ENCODE measurements at places on chromosomes 5 and 9.
A peak's percentile ranks its signal among the peaks of the same experiment; 100 is the strongest.

DNA sequence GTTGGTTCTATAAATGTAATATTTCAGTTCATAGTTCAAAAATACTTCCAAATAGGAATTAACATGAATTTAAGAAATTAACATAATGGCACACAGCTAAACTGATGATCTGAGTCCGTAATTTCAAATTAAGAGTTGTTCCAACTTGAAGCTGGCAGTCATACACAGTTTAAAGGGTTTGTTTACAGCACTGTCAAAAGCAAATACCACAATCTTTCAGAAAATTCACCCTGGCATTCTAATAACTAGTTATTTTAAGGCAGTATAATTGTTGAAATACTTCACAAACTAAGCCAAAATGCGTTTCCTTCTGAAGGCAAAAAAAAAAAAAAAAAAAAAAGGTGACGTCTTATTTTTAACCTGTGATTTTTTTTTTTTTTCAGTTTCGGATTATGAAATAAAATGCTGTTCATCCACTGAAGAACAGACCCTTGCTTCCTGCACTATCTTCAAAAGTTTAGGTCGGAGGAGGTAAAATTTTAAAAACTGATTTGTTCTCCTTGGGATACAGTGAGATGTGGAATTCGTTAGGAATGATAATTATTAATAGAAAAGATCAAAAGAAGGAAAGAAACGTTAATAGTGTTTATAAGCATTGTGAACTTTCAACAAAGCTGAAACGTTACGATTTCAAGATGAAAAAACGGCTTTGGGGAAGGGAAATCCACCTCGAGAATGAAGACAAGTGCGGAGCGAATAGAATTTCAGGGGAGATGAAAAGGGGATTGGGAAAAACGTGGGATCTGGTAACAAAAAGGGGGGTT, 850 bp downstream of the IL6ST start:
- peak; percentile 47 for DNase-seq

GRCh38 chr9:74095925-74096324, 401.2 kb upstream of the RORB start:
- DNase-seq = no peak

DNA sequence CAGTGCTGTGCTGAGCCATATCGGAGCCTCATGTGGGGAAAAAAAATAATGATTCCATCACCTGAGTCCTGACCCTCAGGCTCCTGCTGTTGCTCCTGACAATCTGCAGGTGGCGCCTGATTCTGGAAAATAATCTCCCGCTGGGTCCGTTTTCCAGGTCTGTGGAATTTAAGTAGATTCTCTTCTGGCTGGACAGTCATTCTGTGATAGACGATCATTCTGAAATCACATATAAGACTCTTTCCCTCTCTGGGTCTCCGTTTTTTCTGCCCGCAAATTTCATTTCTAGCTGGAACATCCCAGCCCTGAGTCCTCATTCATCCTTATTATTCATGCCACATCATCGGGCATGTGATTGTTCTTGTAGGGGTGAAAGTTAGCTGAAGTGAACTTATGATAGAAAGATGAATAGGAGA, 22.1 kb upstream of the STXBP1 start:
- DNase-seq = peak; percentile 63

- DNase-seq = no peak
These were observed 18.0 kb downstream of the TLR4 start for GRCh38 chr9:117722108-117722761.

- DNase-seq = no peak
These were observed 92.7 kb downstream of the TMC1 start for GRCh38 chr9:72614067-72614466.

DNA sequence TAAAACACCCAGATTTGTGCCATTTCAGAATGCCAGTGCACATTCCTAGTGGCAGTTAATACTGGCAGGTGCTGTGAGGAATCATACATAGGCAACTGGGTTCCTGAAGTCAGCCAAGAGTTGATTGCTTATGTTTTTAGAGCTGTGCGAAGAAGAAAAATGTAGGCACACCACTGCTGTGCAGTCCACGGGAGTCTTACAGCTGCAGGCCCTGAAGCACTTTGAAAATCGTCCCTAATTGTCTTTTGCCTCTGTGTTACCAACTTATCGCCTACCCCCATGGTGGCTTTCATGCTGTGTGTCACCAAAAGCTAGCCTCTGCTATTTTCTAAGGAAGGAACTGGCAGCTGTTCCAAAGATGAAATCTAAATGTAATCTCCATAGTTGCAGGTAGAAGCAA, 263.9 kb downstream of the ARRDC3 start:
- DNase-seq = no peak

GRCh38 chr9:27703216-27703980, 130.1 kb upstream of the C9orf72 start:
- DNase-seq = no peak

DNA sequence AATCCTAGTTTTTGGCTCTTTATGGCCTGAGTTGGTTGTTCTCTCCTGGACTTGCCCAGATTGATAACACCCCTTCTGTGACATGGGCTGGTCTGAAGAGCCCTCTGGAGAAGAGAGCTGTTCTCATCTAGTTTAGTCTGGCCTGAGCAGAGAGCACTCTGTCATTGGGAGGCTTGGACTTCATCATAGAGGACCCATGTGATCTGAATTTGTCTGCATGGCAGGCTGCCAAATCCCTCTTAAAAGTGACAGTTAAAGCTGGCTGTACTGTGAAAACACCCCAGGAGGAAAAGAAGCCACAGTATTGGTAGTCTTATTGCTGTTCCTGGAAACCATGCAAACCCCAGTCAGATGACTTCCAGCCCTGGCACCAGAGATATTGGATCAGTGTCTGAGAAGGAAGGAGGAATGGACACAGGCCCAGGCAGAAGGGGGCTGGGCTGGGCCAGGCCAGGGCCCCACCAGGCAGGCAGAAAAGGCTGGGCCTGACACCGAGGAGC, 3.7 kb upstream of the WDR31 start:
- peak; percentile 95 for DNase-seq
